ENCODE measurements at places on chromosomes 1 and 21.

DNA sequence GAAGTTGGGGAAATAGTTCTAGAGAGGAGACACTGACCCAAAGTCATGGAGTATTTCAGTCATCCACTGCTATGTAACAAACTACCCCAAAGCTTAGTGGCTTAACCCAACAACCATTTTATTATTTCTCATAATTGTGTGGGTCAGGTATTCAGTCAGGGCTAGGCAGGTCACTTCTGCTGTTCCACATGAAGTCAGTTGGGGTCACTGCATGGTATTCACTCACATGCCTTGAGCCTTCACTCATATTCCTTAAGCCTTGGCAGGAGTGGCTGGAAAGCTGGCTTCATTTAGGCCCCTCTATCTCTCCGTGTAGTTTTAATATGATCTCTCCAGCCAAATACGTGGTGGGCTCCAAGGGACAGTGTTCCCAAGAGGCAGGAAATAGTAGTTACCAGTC lies 17.5 kb upstream of the RNF11 start:
- DNase-seq, result no peak

- DNase-seq, result no peak
Measured at GRCh38 chr21:35924714-35925301, 135.5 kb downstream of the SETD4 start.

DNA sequence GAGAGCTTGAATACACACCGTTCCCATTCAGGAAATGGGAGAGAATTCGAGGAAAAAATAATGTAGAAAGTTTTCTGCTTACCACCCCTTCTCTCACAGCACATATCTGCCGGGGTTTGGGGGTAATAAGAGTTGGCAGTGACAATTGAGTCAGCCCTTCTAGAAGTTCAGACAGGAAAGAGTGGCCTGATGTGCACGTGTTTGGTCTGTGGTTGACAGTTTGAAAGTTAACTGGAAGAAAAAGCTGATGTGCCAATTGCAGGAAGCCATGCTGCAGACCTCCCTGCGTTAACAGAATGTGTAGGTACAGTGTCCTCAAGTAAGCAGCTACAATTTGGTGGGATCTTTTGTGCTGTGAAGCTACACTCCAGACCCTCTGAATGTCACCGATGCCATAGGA lies 50.9 kb downstream of the DHX9 start:
- DNase-seq, result no peak

GRCh38 chr1:205690122-205690756 lies 9.9 kb upstream of the SLC45A3 start:
- DNase-seq, result no peak

DNA sequence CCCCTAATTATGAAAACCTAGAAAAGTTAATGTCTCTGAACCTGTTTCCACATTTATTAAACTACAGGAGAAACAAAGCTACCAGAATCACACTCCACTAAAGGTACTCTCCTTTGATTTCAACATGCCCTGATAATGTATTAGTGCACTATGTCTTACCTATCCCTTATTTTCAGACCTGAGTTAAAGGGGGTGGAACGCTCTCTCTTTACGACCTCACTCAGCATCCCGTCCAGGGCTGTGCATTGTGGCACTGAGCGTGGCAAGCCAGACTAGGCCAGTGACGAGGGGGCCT lies 678 bp downstream of the LSM10 start:
- DNase-seq, result no peak

DNA sequence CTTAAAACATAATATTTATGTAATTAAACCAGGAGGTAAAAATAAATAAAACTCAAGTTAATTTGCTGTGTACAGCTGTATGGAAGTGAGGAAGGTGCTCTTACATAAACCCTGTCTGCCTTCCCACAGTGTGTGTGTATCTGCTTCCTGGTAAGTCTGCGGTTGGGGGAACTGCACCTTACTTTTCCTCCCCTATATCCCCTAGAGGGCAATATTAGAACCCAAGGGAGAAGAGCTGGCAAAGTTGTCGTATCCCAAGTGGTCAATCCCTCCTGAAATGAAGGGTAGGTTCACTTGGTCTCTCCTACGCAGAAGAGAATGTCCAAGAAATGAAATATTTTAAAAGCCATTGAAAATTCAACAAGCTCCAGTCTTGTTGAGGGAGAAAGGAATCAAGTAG lies 17.8 kb upstream of the JAK1 start:
- DNase-seq, result no peak

GRCh38 chr21:45926281-45926680 lies 55.3 kb upstream of the COL6A1 start:
- no peak for DNase-seq

Data from stimulated activated CD4-positive, alpha-beta T cell treated with anti-CD3 and anti-CD28 coated beads, TNF-alpha, amount 100 ng/mL, for 4 hours (primary cell).